Large intestine (tissue), 12 donors: ENCODE measurements at places on chromosomes 3 and 15. TPM values are rescaled to one million over a fixed set of nuclear protein-coding genes. Genes with fewer than 3 reads are reported as not detected.

HYAL1 gene
- polyA plus RNA-seq: 2.1 TPM

GRCh38 chr3:49352281-49352680, 5.9 kb downstream of the GPX1 start:
- no peak overlapping the region for H3K4me3 ChIP-seq
- no peaks in the 10 kb centered on the region for H3K27me3 ChIP-seq
- peaks cover 37% of the 10 kb centered on the region for H3K4me1 ChIP-seq
- H3K27ac ChIP-seq: peak overlapping the region; percentile 95
- H3K36me3 ChIP-seq: peaks cover 13% of the 10 kb centered on the region
- no peak for DNase-seq

DNA sequence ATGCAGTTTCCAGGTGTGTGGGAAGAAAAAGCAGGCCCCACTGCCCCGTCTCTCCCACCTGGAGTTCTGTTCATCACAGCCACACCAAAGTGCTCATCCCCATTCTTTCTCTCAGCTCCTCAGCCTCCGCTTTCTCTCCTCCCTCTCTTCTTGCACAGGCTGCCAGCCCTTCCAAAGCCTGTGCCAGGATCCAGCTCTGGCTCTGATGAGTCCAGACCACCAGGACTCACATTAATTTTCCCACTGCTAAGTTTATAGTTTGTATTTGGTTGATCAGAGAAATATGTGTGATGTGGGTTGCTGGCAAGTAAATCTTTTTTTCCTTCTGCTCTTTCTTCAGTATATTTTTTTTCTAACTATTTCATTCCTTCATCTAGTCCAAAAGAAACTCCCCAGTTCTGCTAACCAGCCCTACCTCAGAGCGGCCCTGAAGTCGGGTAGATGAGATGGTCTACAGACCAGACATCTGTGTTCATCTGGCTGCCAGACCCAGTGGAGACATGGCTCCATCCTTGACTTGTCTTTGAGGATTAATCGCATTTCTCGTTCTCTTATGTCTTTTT, 49.8 kb downstream of the BOC start:
- no peak overlapping the region for H3K27ac ChIP-seq
- H3K4me3 ChIP-seq: no peak overlapping the region
- H3K27me3 ChIP-seq: peaks cover 3% of the 10 kb centered on the region
- H3K36me3 ChIP-seq: no peaks in the 10 kb centered on the region

DNA sequence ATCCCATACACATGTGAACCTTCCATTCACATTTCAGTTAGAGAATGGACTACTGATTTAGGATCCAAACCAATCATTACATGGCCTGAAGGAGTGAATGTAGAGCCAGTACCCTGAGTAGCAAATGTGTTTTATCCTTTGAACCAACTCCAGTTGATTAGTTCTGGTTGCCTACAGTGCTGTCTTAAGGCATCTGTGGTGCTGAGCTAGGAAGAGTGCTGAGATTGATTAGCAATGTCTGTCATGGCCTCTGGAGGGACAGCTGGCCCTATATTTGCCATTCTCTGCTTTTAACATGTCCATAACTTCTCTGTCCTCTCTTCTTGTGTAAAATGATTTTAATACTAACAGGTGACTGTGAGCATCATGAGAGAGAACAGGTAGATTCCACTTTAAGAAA, 11.1 kb downstream of the LRTM1 start:
- no peak overlapping the region for H3K27ac ChIP-seq
- no peaks in the 10 kb centered on the region for H3K36me3 ChIP-seq
- no peak for DNase-seq
- H3K4me1 ChIP-seq: no peaks in the 10 kb centered on the region
- H3K4me3 ChIP-seq: no peak overlapping the region
